ENCODE measurements at places on chromosomes 6 and 20.
A peak's percentile ranks its signal among the peaks of the same experiment; 100 is the strongest.

GRCh38 chr6:22021966-22022365 lies 274.9 kb downstream of the PRL start:
- no peak for DNase-seq
- no peaks in the 10 kb centered on the region for H3K27me3 ChIP-seq
- no peak overlapping the region for H3K27ac ChIP-seq
- H3K4me3 ChIP-seq: no peak overlapping the region
- H3K4me1 ChIP-seq: no peaks in the 10 kb centered on the region

- DNase-seq: no peak
- no peaks in the 10 kb centered on the region for H3K27me3 ChIP-seq
- no peak overlapping the region for H3K27ac ChIP-seq
- peaks cover 9% of the 10 kb centered on the region for H3K4me1 ChIP-seq
Observed at GRCh38 chr6:15790116-15790515, 127.3 kb upstream of the DTNBP1 start.

DNA sequence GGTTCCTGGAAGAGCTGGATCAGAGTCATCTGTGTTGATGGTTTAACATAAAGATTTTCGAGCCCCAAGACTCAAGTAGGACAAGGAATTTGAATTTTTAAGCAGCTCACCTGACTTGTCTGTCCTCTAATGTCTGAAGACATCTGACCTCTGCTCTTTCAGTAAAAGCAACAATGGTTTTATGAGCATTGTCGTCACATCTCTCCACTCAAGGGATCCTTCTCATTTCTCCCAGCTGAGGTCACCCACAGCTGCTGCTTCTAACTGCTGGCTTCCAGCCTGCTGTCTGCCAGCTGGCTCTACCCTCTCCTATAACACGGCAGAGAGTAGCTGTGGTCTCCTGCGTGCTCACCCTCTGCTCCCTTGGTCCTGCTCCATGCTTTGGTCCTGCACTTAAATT lies 24.7 kb upstream of the HDAC2 start:
- DNase-seq: peak; percentile 11
- no peaks in the 10 kb centered on the region for H3K36me3 ChIP-seq
- H3K27me3 ChIP-seq: no peaks in the 10 kb centered on the region

DNA sequence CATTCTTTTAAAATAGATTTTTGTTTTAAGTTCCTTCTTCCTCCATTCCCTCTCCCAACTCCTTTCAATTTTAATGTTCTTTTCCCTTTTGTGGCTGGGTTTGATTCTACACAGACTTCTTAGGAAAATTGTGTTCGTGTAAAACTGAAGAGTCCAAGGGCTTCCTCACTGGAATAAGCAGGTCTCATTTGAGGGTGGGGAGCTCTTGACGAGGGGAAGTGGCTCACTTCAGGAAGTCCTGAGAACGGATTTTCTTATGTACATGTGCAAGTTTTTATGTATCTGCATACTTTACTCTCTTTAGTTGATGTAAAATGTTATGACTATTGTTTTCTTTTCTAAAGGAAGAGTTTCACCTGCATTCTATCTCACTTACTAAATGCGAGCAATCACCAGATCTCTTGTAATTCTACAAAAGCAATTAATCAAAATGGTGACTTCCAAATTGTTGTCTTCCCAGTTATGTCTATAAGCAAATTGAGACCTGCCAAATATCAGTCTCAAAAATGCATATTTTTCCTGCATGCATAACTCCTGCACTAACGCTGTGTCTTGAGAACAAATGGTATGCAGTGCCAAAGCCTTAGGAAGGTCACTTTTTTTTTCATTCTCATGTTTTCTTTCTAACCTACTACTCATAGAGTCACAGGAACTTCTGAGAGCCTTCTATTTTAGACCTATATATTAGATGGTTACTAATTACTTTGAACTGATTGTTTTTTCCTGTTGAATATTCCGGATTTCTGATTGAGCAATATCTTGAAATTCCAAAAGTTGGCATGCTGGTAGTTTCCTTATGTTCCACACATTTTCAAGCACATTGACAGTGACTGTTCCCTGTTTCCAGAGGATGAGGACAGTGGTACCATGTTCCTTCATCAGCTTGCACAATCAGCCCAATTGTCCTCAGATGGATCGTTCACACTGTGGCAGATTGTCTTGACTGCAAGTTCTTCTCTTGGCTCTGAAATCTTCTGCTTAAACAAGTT lies 251.9 kb upstream of the PRDM1 start:
- H3K4me3 ChIP-seq: no peak overlapping the region
- no peak overlapping the region for H3K27ac ChIP-seq
- no peak for DNase-seq
- H3K4me1 ChIP-seq: no peaks in the 10 kb centered on the region
- H3K36me3 ChIP-seq: no peaks in the 10 kb centered on the region
